Amygdala (tissue), 56 donors: ENCODE measurements at places on chromosomes 6 and 20.

DNA sequence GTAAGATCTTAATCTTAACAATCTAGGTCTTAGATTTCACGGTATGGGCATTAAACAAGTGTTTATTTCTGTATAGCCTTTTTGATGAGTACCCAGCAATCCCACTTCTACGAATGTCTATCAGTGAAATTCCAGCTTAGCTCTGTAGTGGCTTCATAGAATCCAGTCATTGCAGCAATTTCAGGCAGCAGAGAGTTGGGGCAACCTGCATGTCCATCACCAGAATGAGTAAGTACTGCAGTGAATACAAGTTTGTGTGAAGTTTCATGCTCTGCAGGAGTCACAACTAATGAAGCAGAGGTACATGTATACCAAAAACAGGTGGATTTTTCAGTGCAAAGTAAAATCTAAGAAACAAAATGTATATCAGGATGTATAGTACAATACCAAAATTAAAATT is 151.7 kb downstream of the OR2B2 start:
- no peak for DNase-seq

GRCh38 chr20:4305091-4305490 is 289.7 kb upstream of the RNF24 start:
- no peak for DNase-seq

- no peak for DNase-seq
These were observed 59.4 kb downstream of the RSPO3 start for GRCh38 chr6:127177923-127178231.

DNA sequence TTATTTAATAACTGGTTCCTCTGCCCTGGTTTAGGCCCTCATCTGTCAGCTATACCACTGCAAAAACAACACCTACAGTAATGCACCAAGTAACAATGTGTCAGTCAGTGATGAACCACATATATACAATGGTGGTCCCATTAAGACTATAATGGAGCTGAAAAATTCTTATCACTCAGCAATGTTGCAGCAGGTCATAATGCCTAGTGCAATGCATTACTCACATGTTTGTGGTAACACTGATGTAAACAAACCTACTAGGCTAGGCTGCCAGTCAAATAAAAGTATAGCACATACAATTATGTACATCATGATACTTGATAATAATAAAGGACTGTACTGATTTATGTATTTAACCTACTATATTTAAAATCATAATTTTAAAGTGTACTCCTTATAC is 31.3 kb downstream of the RARS2 start:
- no peak for DNase-seq

GRCh38 chr6:12516070-12516469 is 200.5 kb upstream of the PHACTR1 start:
- DNase-seq = no peak

GRCh38 chr6:125743604-125744003 is 5.8 kb upstream of the HEY2 start:
- DNase-seq = no peak

DNA sequence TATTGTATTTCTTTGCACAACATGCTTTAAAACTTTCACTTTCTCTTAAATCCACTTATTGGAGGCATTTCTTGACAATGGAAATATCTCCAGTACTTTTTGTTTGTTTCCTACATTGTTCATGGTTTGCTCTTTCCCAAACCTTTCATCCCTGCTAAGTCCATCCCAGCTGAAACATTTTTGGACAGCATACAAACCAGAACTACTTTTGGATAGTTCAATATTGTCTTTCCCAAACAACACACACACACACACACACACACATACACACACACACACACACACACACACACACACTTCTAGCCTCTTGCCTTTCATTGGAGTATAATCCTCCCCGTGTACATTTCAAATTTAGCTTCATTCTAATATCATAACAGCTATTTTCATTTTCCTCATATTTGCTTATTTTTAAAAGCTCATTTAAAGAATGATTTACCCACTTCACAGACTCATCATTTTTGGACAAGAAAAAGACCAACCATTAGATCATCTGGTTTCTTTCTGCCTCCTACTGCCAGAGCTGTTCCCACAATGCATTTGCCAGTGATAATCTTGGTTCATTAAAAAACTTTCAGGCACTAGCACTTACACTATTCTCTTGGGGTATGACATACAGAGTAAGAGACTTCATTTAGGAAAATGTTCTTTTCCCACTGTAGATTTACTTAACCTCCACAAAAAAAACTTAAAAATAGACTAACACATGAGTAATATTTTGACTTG is 248.1 kb downstream of the CD109 start:
- DNase-seq = no peak

- no peak for DNase-seq
These were observed 13.4 kb downstream of the DCBLD1 start for GRCh38 chr6:117495869-117496268.

- DNase-seq = no peak
These were observed 131.2 kb downstream of the PLEKHG1 start for GRCh38 chr6:150730801-150731457.

- DNase-seq = no peak
These were observed 12.8 kb upstream of the SLC4A11 start for GRCh38 chr20:3251806-3252205.

DNA sequence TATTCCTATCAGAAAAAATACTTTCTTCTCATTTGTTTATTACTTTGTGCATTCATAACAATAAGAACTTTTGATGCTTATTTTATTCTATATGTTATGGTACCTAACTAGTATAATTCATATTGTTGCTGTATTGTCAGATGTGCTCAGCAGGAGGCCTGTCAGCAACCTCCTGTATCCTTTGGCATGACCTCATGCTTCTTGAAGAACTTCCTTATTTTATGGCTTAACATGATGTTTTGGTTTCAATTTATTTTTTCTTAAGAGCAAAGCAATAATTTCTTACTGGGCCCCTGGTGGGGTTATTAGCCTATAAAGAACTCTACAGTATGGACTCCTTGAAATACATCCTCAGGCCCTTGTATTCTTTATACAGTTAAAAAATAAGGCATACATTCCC is 17.3 kb downstream of the GGTLC1 start:
- no peak for DNase-seq

- no peak for DNase-seq
These were observed 343.6 kb downstream of the FRK start for GRCh38 chr6:115717062-115717461.

GRCh38 chr6:33834401-33835392 is 30.9 kb upstream of the MLN start:
- DNase-seq = no peak

DNA sequence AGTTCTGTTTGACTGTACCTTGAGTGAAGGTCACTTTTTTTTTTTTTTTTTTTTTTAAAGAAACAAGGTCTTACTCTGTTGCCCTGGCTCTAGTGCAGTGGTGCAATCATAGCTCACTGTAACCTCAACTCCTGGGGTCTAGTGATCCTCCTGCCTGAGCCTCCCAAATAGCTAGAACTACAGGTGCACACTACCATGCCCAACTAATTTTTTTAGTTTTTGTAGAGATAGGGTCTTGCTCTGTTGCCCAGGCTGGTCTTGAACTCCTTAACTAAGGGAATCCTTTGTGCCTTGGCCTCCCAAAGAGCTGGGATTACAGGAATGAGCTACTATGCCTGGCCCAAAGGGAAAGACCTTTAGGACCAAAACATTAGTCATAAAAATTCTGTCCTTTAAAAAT is 413.7 kb downstream of the CDKAL1 start:
- DNase-seq = no peak

DNA sequence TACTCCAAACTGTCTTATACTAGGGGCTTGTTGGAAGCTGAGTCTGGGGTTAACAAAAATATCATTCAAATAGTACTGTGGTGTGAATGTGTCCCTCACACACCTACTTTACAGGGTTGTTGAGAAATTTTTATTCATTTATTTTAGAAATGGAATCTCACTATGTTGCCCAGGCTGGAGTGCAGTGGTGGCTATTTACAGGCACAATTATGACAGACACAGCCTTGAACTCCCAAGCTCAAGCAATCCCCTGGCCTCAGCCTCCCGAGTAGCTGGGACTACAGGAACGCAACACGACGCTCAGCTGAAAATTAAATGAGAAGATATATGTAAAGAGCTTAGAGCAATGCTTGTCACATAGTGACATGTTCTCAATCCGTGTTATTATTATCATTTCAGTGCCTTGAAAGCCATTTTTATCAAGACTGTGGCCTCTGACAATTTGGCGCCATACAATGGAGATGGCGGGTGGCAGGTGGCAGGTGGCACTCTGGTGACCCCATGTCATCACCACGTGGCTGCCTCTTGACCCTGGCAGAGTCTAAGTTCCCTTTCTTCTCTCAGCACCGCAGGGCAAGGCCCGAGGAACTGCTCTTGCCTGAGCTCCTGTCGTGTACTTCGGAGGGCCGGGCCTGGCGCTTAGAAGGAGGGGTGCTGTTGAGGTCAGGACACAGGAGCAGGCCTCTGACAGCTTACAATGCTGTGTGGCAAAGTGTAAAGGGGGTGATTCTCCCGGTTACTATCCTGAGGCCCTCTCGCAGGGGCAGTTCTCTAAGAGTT is 64.5 kb downstream of the STX11 start:
- DNase-seq = no peak

DNA sequence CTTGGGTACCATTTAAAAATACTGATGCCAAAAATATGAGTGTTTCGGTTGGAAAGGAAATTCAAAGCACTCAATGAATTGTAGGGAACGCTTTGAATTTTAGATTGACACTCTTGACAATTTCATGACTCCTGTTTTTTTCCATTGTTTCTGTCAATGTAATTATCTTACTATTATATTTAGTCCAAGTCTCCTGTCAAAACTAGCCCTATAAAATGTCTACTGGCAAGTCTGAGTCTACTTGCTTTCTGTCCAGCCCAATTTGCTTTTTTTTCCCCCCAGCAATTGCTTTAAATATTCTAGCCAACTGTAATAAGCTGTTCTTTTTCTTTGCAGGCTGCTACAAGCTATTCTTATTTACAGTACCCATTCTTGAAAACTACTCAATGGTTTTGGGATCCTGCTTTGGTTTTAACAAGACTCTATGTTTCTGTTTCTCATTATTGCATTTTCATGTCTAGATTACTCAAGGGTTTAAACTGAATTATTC is 1103.9 kb upstream of the GJE1 start:
- DNase-seq = no peak

- DNase-seq = no peak
These were observed 9.2 kb downstream of the POU3F2 start for GRCh38 chr6:98843271-98844243.

GRCh38 chr6:43795421-43795820 is 25.4 kb downstream of the VEGFA start:
- DNase-seq = no peak

- no peak for DNase-seq
These were observed 106.4 kb upstream of the PRSS16 start for GRCh38 chr6:27140999-27141528.

GRCh38 chr6:870096-870495 is 177.2 kb upstream of the EXOC2 start:
- DNase-seq = no peak

GRCh38 chr6:138198430-138199091 is 19.7 kb downstream of the PBOV1 start:
- DNase-seq = no peak

GRCh38 chr6:106629859-106630163 is 433 bp downstream of the QRSL1 start:
- no peak for DNase-seq

DNA sequence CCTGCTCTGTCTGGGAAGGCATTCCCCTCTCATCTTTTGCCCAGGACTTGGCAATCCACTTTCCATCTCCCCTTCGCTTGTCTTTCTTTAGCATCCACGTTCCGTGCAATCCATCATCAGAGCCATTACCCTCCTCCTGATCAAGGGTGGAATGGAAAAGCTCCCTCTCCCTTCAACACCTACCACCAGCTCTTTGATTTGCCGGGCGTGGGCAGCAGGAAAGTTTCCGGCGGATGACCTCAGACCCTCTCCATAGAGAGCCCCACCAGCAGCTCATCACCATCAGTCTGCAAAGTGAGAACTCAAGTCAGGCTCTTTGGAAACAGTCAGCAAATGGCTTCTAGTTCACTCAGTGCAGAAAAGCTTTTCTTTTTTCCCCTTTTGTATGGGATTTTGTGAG is 76.2 kb downstream of the TSHZ2 start:
- DNase-seq = no peak

GRCh38 chr20:40508821-40509220 is 180.2 kb downstream of the MAFB start:
- DNase-seq = no peak

- no peak for DNase-seq
These were observed 19.5 kb upstream of the IER3 start for GRCh38 chr6:30763618-30764489.

GRCh38 chr20:20546402-20546801 is 166.0 kb downstream of the RALGAPA2 start:
- no peak for DNase-seq

DNA sequence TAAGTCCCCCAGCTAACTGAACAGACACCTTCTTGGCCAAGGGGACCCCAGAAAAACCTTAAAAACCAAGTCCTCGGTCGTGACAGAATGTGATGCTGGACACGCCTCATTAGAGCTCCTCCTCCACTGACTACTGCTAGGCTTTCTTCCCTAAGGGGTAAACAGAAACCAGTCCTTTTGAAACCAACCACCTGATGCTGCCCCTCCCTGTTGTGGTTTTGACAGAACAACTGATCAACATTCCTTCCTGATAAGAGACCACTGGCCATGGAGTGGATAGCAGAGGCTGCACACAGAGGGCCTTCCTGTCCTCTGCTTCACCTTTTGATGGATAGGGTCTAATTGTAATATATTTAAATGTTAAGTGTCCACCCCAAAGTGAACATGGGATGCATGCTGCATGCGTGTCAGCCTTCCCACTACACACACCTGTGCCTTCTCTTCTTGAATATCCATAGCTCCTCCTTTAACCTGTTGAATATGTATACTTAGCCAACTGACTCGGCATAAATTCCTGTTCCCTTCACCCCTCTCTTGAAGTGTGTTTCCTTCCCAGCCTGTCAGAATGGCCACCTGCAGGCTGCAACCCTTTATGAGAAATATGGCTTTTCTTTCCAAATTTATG is 27.9 kb upstream of the SLC2A12 start:
- no peak for DNase-seq

DNA sequence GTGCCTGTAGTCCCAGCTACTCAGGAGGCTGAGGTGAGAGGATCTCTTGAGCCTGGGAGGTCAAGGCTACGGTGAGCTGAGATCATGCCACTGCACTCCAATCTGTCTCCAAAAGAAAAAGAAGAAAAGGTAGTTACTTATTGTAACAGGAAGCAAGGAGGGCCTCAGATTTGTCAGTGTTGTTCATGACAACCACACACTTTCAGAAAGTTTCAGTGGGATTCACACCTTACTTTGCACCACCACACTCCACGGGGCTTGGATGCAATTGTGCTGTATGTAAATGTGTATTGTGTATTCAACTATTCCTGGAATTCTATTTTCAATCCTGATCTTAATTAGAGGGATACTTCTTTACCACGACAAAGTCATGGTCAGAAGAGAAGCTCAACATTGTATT is 142.6 kb downstream of the ELOVL4 start:
- no peak for DNase-seq
